ENCODE measurements at places on chromosomes 12 and 14.

DNA sequence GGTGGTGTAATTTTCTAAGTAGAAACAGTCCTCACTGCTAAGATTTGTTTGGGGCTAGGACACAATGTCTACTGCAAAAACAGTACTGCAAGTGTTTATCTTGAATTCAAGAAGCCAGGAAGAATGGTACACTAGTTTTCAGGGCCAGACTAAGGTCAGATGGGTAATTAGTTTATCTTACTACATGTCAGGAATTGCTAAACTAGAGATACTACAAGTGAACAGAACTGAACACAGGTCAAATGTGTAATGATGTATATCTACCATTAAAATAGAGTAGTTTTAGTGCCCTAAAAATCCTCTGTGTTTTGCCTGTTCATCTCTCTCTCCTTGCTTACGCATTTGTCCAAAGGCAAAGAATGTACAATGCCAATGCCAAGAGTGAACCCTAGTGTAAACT lies 2.3 kb upstream of the RPL41 start:
- DNase-seq, result no peak

DNA sequence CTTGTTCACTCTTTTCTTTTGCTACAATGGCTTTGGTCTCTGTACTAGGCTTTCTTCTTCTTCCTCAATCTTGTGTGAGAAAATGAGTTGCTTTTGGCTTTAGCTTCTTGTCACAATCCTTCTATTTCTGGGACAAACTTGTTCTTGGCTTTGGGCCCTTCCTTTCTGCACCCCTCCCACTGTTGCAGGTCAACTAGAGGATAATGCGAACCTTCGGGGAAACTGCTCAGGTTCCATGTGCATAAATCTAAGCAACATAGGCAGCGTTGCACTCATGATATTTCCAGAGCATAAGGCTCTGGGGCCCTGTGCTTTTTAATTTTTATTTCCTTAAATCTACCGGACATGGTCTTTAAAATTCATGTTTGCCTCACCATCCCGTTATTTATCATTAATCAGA lies 89.8 kb upstream of the LRIG3 start:
- DNase-seq, result no peak

GRCh38 chr12:27965411-27965810 lies 7.1 kb downstream of the PTHLH start:
- DNase-seq, result no peak

- no peak for DNase-seq
These were observed 72.9 kb downstream of the TESC start for GRCh38 chr12:117026343-117026742.

DNA sequence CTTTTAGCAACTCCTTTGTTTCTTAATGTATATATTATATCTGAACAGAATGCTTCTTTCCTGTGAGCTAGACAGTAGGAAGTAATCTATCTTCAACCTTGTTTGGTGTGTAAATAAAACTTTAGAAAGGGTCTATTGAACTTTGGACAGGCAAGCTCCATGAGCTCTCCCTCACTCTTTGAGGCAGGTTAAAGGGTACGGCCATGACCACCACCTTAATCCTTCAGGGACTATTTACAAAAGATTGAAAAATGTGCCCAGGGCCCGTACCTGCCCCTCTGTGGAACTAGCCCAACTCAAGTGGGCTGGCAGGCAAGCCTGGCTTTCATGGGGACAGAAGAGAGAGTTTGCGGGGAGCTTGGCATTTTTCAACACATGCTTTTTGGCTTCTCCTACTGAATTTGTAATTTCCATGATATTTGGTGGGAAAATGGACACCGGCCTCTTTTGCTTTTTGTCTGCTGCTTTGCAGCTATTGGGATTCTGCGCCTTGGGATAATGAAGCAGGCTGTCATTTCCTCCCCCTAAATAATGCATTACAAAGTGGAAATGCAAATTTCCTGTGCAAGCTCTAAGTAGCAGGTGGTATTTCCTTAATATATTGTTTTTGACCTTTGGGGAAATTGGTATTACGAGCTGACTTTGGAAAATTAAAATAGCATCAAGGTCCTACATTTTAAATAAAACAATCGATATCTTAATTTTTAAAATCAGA lies 106.0 kb downstream of the HMGA2 start:
- no peak for DNase-seq

GRCh38 chr14:65471038-65471878 lies 58.7 kb downstream of the FUT8 start:
- no peak for DNase-seq

GRCh38 chr12:65493913-65494245 lies 215.4 kb downstream of the MSRB3 start:
- no peak for DNase-seq

DNA sequence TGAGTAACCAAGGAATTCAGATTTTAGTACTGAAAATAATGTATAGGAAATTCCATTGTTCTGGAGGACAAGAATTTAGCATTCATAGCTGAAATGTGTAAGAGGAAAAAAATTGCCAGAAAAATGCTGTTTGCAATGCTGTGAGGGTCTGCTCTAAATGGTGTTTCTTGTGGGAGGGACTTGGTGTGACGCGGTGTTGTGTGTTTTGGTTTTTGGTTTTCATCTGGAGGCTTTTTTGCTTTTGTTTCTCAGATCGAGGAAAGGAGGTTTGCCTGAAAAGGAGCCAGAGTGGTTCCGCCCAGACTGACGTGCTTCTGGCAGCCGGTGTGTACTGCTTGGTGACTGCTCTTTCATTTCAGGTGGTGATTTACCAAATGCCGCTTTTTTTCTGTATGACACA lies 211.8 kb upstream of the HMGA2 start:
- no peak for DNase-seq

DNA sequence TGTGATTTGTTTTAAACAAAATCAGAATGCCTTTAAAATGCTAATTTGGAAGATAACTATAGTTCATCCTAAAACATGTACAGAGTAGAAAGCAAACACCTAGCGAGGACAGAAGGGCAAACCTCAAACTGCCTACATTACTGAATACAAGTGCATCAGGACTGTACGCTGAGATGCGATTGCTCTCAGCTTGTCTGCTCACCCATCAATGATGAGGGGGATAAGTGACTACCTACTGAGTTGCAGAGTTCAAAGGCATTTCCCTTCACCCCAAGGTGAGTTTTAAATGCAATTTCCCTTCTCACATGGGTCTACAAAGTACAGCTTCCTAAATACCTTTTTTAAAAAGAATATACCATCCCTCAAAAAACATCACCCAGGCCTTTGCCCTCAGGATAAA lies 52.9 kb downstream of the PHLDA1 start:
- DNase-seq, result no peak

GRCh38 chr14:42778984-42779383 lies 1172.3 kb downstream of the LRFN5 start:
- DNase-seq, result no peak

DNA sequence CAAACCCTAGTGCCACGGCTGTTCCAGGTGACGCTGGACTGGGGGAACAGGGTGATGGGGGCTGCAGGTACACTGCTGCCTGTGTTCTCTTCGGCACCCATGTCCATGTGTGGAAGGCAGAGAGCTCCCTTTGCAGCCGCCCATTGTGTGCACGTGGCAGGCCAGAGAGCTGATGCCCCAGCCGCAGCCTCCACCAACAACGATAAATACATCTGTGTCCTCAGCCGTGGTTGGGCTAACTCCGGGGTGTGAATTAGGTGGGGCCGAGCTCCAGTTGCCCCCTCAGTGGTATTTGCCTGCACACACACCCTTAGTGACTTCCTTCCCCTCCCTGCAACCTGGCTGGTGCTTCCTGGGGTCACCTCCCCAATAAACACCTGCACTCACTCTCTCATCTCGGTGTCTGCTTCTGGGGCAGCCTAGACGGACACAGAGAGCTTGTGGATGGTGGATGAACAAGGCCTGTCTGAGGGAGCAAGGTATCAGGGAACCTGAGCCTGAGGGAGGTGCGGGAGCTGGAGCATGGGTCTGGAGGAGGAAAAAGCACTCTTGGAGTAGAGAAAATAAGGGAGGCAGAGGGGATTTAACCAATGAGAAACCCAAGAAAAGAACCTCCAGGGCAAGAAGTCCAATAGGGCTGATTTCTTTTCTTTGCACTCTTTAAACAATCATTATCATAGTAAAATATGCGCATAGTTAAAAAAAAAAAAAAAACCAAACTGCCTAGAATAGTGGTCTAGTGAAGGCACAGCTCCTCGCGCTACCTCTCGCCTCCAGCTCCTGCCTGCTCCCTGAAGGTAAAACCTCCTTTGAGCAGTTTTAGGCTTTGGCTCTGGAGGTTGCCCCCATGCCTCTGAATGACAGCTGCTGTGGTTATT lies 112.6 kb downstream of the ZNF664 start:
- DNase-seq, result no peak

GRCh38 chr14:100523131-100523842 lies 63.9 kb downstream of the BEGAIN start:
- no peak for DNase-seq

GRCh38 chr12:40655451-40655850 lies 36.8 kb upstream of the CNTN1 start:
- DNase-seq, result no peak

- DNase-seq, result no peak
These were observed 29.3 kb upstream of the ANKRD9 start for GRCh38 chr14:102538602-102539543.

DNA sequence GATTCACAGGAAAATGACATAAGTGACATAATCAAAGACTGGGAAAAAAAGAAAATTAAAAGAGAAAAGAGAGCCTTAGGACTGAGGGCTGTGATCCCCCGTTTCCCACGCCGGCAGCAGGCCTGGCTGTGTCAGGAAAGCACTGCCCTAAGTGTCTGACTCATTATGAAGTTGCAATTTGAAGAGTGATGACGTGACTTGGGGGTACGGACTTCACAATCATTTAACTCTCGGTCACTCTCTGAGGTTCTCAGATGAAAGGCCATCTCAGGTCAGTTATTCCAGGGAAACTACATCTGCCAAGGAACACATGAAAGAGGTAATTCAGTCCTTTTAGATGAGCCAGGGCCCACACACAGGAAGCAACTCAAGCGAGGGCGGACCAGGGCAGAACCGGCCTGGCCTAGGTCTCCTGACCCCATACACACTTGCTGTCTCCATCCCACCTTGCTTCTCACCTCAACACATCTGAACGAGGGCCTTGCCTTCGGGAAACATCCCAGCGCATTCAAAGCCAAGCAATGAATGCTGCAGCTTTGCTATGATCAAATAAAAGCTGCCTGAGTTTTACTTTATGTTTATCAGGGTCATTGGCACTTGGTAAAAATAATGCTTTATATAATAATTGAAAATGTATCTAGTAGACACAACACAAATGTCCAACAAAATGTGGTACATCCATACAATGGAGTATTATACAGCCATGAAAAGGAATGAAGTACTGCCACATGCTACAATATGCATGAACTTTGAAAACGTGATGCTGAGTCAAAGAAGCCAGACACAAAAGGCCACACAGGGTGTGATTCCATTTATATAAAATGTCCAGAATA lies 2.7 kb downstream of the SSH1 start:
- DNase-seq, result no peak

- DNase-seq, result no peak
These were observed 64.9 kb upstream of the DICER1 start for GRCh38 chr14:95222151-95222631.

DNA sequence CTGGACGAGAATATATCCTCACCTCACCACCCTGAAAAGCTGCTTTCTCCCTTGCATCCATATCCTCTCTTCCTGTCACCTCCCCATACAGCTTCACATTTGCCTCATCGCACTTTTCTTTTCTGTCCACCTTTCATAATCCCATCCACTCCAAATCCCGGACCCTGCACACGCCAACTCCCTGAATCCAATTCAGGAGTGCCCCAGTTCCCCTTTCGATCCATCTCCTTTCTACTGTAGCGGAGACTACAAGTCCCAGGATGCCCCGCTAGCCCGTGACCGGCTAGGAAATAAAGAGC lies 2.5 kb downstream of the TMEM253 start:
- DNase-seq, result no peak
